ENCODE measurements at places on chromosomes 7 and 10.
A peak's percentile ranks its signal among the peaks of the same experiment; 100 is the strongest.

GRCh38 chr10:119542988-119543813, 682 bp upstream of the RGS10 start:
- peak; percentile 32 for DNase-seq

- no peak for DNase-seq
Measured at GRCh38 chr7:23164846-23165245, 17.0 kb upstream of the NUP42 start.

DNA sequence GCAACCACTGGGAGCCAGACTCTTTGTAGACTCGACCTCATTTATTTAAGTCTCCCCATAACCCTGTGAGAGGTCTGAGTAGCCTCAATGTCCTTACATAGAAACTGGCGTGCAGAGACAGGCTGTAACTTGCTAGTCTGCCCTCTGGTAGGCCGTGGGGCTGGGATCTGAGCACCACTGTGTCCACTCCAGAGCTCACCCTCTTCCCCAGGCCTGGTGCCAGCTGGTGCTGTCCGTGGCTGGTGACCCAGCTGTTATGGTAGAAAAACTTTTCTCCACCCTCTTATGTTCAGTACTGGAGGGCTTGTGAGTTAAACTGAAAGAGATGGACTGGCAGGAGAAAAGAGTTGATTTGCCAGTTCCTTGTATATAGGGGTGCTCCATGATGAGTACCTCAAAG, 41.9 kb downstream of the ADAMTS14 start:
- DNase-seq = no peak

DNA sequence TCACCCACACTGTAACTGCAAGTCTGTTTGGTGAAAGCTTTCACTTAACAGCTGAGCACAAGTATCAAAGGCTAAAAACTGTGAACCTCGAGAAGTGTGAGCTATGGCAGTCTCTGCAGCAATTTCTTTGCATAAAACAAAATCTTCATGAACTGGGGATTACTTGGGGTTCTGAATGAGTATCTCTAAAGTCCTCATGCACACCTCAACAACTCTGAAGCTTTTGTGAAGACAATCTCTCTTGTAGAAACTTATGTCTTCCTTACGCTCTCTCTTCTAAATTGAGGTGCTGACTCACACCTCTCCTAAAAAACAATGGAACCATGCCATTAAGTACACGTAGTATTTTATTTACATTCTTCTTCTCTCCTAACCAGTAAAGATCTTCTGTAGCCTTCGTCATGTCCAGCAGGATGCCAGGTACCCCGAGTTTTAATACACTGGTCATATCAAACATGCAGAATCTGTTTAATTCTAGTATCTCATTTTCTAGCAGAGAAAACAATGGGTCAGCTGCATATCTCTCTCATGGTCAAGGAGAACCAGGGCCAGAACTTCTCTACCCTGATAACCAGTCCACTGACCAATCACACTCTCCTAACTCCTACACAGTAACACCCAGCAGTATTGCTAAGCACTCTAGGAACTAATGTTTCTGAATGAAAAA, 76.9 kb downstream of the UBE2H start:
- no peak for DNase-seq

GRCh38 chr7:45955286-45955685, 34.2 kb upstream of the IGFBP3 start:
- DNase-seq = no peak

DNA sequence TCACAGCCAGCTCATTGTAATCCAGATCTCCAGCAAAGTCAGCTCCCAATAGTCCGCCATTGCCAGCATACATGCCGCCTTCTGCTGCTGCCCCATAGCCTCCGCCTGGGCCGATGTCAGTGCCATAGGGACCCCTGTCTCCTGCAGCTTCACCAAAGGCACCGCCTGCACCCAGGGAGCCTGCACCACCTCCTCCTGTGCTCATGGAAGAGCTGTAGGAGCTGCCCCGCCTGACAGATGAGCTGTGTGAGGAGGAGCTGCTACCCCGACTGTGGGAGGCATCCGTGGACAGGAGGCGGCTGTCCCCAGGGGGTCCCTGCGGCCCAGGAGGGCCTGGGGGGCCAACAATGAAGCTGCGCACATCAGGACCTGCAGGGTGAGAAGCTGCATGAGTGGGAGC, 51.7 kb downstream of the COL17A1 start:
- DNase-seq = no peak

GRCh38 chr7:157651366-157652160, 314.8 kb downstream of the DNAJB6 start:
- no peak for DNase-seq

DNA sequence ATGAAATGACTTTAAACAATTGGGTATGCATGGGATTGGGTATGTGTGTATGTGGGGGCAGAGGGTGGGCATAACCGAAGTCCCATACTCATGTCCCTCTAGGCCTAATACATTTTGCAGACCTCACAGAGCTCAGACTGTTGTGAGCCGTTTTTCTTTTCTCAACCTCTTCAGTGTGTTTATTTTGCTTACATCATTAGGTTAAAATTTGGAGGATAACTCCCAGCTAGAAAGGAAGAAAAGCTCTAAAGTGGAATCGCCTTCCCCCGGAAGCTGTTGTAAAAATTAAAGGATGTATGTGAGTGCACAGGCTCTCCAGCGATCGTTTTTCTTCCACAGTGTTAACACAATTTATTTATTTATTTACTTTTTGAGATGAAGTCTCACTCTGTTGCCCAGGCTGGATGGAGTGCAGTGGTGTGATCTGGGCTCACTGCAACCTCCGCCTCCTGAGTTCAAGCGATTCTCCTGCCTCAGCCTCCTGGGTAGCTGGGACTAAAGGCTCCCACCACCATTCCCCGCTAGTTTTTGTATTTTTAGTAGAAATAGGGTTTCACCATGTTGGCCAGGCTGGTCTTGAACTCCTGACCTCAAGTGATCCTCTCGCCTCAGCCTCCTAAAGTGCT, 1.5 kb upstream of the H2AZ2 start:
- DNase-seq = no peak

GRCh38 chr7:1288996-1289551, 56.4 kb downstream of the UNCX start:
- no peak for DNase-seq
